ENCODE measurements at places on chromosomes 12 and 14.

DNA sequence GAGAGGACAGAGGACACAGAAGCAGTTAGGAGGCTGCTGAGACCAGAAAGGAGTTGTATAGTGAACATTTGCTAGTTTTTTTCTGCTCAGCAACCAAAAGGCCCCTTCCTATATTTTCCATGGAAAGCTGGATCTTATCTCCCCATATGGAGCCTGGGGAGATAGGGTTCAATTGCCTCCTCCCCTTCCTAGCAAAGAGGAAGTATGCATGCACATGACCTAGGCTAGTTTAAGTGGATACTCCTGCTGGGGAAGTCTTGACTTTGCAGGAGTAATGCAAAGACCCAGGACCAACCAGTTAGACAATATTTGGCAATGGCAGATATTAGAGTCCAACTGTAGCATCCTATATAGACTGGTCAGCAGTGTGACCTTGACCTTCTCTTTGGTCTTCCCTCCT, 15.1 kb downstream of the CHD8 start:
- DNase-seq = peak; percentile 16

GRCh38 chr12:49925433-49926204, 21.9 kb upstream of the FAIM2 start:
- DNase-seq = no peak

- DNase-seq = no peak
These were observed 29.4 kb downstream of the ITPR2 start for GRCh38 chr12:26803552-26803951.

DNA sequence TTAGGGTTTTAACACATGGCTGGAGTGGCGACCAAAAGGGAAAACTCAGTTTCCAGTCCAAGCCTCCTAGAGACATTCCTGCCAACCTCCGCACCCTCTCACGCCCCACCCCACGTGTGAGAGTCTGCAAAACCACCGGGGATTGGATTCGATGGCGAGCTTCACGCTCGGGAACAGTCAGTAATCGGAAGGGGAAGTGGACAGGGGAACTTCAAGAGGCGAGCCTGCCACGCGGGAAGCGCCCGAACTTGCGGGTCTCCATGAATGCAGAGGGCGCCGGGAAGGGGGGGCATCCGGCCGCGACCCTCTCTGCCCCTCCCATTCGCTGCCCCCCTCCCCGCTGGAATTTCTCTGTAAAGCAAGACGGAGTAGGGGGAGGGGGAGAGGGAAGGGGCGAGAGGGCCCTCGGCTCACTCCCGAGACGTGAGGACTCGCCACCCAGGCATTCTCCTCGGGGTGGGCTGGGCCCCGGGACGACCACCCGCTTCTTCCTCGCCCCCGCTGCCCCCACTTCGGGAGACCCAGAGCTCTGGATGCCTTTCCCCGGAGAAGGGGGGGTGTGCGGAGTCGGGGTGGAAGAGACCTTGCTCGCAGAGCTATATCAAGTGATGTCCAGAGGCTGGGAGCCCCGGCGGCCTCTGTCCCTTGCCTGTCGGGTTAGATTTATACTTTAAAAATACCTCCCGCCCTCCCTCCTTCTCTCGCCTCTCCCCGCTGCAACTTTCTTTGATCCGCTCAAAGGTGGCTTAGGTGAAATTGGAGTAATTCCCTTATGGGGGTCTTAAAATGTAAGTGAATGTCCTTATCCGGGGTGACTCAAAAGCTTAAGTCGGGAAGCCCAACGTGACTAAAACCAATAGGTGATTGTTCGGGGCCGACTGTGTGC, 2.5 kb upstream of the CCND2 start:
- peak; percentile 28 for DNase-seq
